ENCODE measurements at places on chromosomes 3 and 15. TPM values are rescaled to one million over a fixed set of nuclear protein-coding genes. Genes with fewer than 3 reads are reported as not detected.

The ECE2 gene
- 2.7 TPM for total RNA-seq

The CYP1A2 gene
- not detected for total RNA-seq

The ZNF660 gene
- 11.3 TPM for total RNA-seq

The STX19 gene
- total RNA-seq: not detected

The B3GALNT1 gene
- 110 TPM for total RNA-seq

The TRPM1 gene
- not detected for total RNA-seq
